ENCODE measurements at places on chromosomes 7 and 10.

DNA sequence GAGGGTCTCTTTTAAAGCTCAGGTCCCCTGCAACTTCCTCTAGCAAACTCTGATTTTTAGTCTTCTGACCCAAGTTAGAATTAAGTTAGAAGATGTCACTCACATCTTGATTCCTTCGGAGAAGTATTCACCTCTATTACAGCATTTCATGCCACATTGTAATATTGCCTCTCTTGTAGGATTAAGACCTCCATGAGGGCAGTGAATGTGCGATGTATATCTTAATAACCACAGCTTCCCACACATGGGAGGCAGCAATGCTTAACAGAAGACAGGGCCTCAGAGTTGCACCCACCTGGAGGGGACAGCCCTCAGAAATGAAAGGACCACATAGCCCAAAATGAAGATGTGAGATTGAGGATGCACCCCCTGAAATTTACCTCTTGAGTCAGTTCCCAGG, 270.3 kb downstream of the HTR7 start:
- no peak for DNase-seq

DNA sequence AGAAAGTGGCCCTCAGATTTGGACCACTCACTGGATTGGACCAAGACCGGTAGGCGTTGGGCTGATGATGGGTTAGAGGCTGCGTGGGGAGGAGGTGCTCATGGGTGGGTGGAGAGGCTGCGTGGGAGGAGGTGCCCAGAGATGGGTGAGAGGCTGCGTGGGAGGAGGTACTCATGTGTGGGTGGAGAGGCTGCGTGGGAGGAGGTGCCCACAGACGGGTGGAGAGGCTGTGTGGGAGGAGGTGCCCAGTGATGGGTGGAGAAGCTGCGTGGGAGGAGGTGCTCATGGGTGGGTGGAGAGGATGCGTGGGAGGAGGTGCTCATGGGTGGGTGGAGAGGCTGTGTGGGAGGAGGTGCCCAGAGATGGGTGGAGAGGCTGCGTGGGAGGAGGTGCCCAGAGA, 346.3 kb downstream of the PAXIP1 start:
- no peak for DNase-seq

DNA sequence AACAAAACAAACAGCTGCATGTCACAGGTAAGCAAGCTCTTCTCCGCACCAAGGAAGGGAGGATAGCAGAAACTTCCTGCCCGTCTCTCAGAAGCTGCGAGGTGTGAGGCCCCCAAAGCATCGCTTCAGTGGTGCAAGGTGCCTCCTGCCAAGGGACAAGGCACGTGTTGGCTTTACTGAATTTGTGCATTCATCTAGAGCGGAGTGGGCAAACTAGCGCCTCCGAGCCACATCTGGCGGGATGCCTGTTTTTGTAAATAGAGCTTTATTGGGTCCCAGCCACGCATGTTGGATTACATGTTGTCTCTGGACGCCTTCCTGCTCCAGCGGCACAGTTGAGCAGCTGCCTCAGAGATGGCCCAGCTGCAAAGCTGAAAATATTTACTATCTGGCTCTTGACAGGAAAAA, 27.7 kb downstream of the PHYH start:
- DNase-seq: no peak

- DNase-seq: no peak
Observed at GRCh38 chr10:110747609-110748464, 103.7 kb downstream of the RBM20 start.

- no peak for DNase-seq
Observed at GRCh38 chr7:17586711-17587110, 288.3 kb downstream of the AHR start.

DNA sequence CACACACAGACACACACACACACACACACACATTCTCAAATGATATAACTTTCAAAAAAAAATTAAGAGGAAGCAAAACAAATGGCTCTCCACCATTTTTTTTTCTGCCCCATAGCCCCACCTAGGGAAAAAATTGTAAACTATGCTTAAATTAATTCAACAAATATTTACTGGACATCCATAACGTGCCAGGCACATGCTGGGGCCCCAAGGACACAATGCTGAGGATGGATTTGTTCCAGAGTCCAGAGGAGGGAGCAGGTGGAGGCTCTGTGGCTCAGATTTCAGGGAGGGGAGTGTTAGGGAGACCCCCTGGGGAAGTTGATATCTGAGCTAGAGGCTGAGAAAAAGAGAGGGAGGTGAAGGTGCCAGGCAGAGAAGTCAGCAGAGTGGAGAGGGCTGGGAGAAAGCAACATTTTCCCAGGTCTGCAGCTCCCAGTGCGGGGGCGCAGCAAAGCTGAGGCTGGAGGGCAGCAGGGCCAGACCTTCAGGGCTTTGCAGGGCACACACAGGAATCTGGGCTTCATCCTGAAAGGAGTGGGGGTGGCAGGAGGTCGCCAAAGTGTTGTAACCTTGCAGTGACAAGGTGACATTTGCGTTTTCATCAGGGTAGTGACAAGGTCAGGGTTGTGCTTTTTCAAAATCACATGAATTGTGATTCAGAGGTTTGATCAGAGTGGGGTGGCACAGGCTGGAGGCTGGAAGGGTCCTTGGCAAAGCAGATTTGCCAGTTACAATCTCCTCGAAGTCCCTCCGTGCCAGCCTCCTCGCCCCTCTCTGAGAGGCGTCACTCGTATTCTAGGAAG, 261.6 kb downstream of the WDR11 start:
- DNase-seq: no peak

GRCh38 chr7:90433221-90433620, 30.0 kb downstream of the CLDN12 start:
- DNase-seq: no peak

- DNase-seq: no peak
Observed at GRCh38 chr7:111914291-111914690, 291.9 kb downstream of the DOCK4 start.

- no peak for DNase-seq
Observed at GRCh38 chr7:111892588-111892987, 313.6 kb downstream of the DOCK4 start.

- DNase-seq: no peak
Observed at GRCh38 chr10:13990946-13991345, 339.8 kb downstream of the FRMD4A start.

GRCh38 chr7:87144173-87144657, 8.0 kb upstream of the DMTF1 start:
- DNase-seq: no peak

DNA sequence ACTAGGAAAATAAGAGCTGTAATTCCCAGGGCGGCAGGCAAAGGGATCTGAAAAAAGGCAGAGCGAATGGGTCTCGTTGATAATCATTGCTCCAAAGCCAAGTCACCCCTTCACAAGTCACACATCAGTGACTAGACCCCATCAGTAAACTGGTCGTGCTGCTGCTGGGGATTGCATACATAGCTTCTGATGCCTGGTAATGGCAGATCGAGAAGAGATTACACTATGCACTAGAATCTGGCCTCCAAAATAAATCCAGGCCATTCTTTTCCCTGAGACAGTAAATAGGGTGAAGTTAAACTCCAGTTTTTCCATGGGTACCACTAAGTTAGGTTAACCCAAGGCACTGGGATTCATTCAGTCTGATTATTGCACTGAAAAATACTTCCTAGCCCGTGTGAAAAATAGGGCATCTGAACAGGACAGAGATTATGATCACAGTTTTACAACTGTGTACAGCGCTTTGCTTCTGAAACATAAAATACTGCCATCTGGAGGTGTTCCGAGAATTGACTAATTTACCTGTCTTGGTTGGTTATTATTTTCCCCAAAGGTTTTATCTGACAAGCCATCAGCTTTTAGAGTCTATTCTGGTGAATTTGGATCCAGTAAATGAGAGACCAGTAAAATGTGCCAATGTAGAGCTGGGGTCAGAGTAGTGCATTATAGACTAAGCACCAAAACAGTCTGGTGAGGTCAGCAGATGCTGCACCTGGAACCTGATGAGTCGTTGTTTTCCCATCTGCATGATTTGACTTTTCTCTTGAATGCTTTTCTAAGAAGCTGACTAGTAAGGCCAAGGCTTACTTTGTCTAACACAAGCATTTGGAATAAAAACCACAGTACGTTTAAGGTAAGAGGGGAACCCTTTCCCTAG, 82.9 kb upstream of the AFAP1L2 start:
- DNase-seq: no peak

DNA sequence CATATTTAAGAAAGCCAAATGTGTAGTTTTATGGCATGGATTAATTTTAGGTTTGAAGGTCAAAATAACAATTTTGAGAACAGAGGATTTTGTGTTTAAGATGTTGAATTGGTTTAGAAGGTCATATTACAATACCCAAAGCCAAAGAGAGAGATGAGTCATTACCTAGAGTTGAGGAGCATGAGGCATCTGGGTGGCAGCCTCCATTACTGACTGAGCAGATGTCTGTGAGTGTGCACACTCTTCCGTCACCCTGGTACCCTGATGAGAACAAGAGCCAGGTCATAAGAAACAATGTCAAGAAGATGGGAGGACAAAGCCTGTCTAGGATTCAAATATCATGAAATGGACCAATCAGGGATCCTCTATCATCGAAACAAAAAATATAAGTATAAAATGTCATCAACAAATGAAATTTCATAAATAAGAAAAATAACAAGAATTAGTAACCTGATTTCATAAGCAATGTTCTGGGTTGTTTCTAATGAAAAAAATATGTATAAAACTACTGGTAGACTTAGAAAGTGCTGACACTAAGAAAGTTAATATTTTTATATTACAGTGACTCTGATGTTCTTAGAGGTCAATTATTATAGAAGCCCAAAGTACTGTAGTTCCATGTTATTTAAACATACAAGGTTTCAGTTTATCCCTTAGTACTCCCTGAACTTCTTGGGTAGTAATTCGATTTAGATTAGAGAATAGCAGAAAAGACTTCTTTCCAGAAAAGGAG, 20.0 kb downstream of the CUBN start:
- DNase-seq: no peak

DNA sequence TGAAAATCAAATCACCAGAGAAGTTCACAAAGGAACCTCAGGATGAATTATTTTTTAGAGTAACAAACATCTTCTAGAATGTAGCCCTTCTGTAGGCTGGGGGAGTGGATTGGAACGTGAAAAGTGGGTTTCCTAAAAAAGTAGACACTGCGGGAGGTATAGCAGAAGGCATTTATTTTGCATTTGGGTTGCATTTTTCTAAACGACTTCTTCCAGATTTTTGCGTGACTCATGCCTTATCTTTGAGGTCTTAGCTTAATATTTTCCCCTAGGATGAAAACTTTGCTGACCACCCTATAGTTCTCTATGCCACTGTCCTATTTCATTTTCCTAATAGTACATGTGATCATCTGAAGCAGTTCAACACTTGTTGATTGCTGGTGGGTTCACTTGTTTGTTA, 112.7 kb upstream of the JCAD start:
- DNase-seq: no peak

DNA sequence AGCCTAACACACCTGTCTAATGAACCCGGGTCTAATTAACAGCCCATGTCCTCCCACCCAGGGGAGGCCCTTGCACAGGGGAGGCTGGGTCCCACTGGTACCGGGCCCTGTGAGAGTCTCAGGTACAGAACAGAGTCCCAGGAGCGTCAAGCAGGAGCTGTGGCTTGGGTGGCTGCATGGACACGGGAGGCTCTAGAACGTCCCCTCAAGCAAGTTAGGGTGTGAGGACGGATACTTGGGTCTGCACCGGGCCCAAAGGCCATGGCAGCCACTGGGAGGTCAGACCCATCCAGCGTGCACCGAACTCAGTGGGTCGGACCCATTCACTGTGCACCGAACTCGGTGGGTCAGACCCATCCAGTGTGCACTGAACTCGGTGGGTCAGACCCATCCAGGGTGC, 309.7 kb downstream of the DNAJB6 start:
- no peak for DNase-seq

- DNase-seq: no peak
Observed at GRCh38 chr7:139943401-139943800, 114.3 kb downstream of the TBXAS1 start.

- no peak for DNase-seq
Observed at GRCh38 chr7:117076426-117076943, 123.2 kb downstream of the ST7 start.

- no peak for DNase-seq
Observed at GRCh38 chr7:43112941-43113621, 634 bp downstream of the HECW1 start.

- DNase-seq: no peak
Observed at GRCh38 chr7:36736899-36737211, 12.6 kb upstream of the AOAH start.

DNA sequence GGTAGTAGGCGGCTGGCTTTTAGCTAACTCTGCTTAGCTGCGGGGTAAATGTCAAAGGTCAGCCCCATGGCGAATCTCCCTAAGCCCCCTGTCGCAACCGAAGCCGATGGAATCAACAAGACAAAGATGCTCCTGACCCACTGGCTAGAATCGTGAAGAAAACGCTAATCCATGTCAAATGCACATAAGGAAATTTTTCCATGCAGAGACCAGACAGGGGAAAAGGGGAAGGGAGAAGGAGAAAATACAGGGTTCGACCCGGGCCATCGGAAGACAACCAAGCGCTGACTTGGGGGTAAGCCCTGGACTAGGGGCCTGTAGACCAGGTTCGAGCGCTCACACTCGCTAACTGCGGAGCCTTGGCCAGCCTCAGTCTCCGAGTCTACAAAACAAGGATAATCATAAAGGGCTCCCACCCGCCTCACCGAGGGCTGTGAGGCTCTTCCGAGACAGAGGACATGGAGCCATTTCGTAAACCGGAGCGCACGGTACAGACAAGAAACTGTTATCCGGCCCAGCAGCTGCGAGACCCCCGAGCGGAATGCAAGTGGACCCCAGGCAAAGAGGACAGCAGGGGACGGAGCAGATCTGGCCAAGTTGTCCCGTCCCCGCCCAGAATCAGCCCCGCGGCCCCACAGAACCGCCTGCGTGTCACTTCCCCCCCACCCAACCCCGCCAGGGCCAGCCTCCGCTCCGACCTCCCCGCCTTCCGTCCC, 507 bp downstream of the SAR1A start:
- DNase-seq: no peak

GRCh38 chr7:27030393-27031050, 65.3 kb downstream of the HOXA1 start:
- DNase-seq: no peak

- DNase-seq: no peak
Observed at GRCh38 chr7:66281678-66282590, 76.8 kb downstream of the TPST1 start.

GRCh38 chr10:85317827-85318226, 989.4 kb downstream of the CCSER2 start:
- no peak for DNase-seq

GRCh38 chr7:127678337-127678736, 26.3 kb downstream of the SND1 start:
- DNase-seq: no peak

All from activated CD4-positive, alpha-beta T cell treated with anti-CD3 and anti-CD28 coated beads for 24 hours (primary cell).